Prostate gland (tissue), 2 donors: ENCODE measurements at places on chromosomes 7 and 10. TPM values are rescaled to one million over a fixed set of nuclear protein-coding genes. Genes with fewer than 3 reads are reported as not detected.

DNA sequence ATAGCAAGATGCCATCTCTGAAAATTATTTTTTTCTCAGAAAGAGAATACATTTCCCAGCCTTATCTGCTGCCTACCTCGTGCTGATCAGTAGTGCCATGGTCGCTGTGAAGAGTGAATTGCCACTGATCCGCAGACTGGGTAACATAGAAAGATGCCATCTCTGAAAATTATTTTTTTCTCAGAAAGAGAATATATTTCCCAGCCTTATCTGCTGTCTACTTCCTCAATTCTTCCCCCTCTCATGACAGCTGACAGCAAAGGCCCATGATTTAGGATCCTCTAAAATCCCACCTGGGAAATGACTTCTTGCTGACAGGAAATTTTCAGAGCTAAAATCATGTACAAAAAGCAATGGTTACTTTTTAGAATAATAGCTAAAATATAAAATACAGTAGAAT lies 92.5 kb upstream of the AHR start:
- H3K27me3 ChIP-seq: no peaks in the 10 kb centered on the region
- no peak for DNase-seq
- no peak overlapping the region for H3K27ac ChIP-seq
- H3K4me1 ChIP-seq: no peaks in the 10 kb centered on the region
- no peak overlapping the region for H3K4me3 ChIP-seq

DNA sequence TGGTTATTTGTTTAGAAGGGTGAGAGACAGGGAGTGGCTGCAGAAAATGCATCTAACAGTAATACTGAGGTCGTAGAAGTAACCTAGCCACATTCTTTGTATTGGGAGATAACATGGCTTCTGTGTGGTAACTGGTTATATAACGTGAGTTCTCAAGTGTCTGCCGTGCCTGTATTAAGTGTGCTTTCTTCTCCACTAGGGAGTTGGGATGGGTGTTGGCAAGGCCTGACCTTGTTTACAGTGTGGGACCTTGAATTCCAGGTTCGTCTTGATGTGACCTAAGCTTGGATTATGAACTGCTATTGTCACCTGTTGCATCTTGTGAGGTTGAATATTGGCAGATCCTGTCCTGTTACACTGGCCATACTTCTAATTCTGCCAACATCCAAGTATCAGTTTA lies 145.3 kb upstream of the NAMPT start:
- no peak for DNase-seq
- peaks cover 5% of the 10 kb centered on the region for H3K4me1 ChIP-seq
- no peaks in the 10 kb centered on the region for H3K27me3 ChIP-seq
- no peaks in the 10 kb centered on the region for H3K36me3 ChIP-seq

GRCh38 chr7:35647171-35647574 lies 47.8 kb downstream of the HERPUD2 start:
- DNase-seq: no peak
- no peak overlapping the region for H3K27ac ChIP-seq
- H3K4me3 ChIP-seq: no peak overlapping the region
- no peaks in the 10 kb centered on the region for H3K4me1 ChIP-seq

- no peak overlapping the region for H3K4me3 ChIP-seq
- no peak overlapping the region for H3K27ac ChIP-seq
- no peaks in the 10 kb centered on the region for H3K36me3 ChIP-seq
- no peaks in the 10 kb centered on the region for H3K27me3 ChIP-seq
Observed at GRCh38 chr10:35433851-35434426, 97.6 kb downstream of the CCNY start.

DNA sequence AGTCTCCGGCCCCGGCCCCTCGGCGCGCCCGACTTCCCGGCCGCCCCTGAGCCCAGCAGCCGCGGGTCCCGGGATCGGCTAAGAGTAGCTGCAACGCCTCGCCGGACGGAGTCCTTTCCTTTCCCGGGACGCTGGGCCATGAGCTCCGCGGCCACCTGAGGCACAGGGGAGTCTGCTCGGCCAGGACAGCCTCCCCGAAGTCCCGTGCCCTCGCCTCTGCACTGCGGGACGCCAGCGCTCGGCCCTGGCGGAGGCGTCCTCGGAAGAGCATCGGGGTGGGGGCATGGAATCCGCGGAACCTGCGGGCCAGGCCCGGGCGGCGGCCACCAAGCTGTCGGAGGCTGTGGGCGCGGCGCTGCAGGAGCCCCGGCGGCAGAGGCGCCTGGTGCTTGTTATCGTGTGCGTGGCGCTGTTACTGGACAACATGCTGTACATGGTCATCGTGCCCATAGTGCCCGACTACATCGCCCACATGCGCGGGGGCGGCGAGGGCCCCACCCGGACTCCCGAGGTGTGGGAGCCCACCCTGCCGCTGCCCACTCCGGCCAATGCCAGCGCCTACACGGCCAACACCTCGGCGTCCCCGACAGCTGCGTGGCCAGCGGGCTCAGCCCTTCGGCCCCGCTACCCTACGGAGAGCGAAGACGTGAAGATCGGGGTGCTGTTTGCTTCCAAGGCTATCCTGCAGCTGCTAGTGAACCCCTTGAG lies 502 bp downstream of the SLC18A3 start:
- no peaks in the 10 kb centered on the region for H3K36me3 ChIP-seq
- no peak for DNase-seq
- H3K27ac ChIP-seq: no peak overlapping the region
- no peaks in the 10 kb centered on the region for H3K4me1 ChIP-seq
- H3K27me3 ChIP-seq: peaks cover 61% of the 10 kb centered on the region
- peak overlapping the region; percentile 1 for H3K4me3 ChIP-seq

CNTNAP2 gene
- 10.6 TPM for total RNA-seq
